ENCODE measurements at places on chromosomes 11 and 22.
A peak's percentile ranks its signal among the peaks of the same experiment; 100 is the strongest.

DNA sequence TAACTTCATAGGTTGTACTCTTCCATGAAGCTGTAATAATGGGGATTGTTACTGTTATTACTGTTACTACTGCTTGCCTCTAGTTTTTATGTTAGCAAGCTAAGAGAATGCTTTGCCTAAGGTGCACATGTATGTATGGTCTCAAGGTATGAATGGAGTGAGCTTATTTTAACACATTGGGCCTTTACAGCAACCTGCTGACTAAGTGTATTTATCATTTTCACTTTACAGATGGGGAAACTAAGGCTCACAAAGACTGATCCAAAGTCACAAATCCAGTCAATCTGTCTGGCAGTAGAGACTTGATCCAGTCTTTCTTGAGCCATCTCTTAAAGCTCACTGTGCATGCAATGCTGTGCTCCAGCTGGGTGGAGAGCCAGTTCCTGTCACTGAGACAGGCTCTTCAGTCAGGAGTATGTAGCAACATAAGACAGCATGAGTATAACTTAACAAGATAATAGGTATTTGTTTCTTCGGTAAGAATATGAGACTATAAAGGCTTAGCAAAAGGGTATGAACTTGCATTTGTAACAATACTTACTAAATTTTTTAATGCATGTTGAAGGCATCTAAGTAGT is 66.5 kb downstream of the PPP2R1B start:
- DNase-seq, result no peak

GRCh38 chr11:92557879-92558278 is 333.3 kb downstream of the FAT3 start:
- peak; percentile 76 for DNase-seq

GRCh38 chr22:37266581-37267134 is 15.7 kb upstream of the CYTH4 start:
- no peak for DNase-seq

DNA sequence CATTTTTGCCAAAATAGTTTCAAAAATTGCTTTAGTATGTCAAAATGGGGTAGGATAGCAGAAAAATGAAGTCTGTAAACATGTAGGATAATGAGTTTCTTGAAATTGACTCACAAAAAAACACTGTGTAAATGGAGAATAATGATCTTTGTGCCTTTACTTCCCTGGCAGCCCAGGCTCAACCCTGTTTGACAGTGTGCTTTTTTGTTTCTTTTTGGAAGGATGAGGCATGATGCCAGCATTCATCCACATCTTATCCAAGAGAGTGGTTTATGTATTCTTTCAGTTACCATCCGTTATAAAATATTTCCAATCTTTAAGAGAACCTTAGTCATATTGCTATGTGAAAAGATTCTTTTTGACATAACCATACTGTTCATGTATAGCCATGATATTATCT is 70.6 kb downstream of the ARHGAP42 start:
- DNase-seq, result no peak

- DNase-seq, result no peak
Observed at GRCh38 chr11:95302211-95302610, 71.2 kb upstream of the SESN3 start.

DNA sequence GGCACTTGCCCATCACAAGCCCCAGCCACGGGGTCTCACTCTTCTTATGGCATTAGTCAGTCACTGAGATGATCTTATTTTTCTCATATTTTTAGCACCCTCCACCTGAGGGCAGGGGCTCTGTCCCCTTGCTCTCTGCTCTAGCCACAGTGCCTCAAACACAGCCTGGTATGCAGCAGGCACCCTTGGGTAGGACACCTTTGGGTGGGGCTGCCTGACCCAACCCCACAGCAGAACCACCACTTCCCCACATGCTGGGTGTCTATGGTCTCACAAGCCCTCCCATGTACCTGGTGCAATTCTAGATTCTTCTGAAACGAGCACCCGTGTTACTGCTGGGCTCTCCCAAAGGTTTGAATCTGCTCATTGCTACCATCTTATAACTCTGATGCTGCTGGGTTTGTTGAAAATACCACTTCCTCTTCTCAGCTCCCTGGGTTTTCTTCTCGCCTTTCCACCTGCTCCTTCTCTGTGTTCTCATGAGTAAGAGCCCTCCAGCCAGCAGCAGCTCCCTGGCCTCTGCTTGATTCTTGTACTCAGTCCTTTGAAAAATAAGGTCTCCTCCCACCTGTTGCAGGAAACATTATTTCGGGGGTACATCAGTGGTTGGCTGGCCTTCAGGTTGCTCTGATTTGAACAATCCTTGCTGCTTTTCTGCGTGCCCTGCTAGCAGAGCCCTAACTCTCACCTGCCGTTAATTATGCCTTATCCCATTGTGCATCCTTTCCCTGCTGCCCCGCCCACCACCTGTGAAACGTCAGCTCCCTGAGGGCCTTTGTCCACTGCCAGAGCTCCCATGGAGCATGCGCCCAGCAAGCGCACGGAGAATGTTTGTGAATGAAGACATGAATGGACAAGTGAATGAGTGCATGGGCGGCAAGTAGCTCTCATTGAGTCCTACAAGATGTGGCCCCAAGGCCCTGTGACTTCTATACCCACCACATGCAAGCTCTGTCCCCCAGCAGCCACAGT is 1181.6 kb downstream of the TBC1D22A start:
- no peak for DNase-seq

DNA sequence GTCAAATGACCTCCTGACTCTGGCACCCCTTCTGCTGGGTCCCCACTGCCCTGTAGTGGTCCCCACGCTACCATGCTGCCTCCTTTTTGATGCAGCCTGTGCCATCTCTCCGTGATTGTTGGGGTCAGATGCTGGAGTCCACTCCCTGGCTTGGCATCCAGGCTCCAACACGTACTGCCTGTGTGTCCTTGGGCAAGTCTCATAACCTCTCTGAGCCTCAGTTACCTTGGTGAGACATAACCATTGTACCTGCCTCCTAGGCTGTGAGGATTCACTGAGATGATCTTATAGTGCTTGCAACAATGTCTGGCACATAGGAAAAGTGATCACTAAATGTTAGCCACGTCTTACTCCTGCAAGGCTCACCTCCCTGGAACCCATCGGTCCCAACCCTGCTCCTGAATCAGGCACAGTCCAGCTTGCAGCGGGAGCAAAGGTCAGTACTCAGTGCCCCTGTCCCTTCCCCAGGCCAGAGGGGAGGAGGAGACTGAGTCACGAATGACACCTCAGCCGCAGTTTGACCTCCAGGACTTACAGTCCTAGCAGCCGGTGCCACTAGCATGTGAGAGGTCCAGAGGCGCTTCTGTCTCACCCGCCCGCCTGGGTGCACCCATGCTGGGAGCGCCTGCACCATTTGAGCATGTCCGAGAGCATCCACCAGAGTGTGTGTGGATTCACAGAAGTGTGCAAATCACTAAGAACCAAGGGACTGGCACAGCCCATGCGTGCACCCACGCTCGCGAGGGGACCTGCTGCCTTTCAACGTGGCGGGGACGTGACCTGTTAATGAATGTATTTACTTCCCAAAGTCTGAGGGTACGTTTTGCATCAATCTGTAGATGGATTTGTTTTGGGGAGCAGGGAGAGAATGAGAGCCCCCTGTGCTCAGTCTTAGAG is 3.0 kb upstream of the APOA4 start:
- DNase-seq, result no peak

- DNase-seq, result no peak
Observed at GRCh38 chr22:37225481-37225880, 13.2 kb upstream of the SSTR3 start.

DNA sequence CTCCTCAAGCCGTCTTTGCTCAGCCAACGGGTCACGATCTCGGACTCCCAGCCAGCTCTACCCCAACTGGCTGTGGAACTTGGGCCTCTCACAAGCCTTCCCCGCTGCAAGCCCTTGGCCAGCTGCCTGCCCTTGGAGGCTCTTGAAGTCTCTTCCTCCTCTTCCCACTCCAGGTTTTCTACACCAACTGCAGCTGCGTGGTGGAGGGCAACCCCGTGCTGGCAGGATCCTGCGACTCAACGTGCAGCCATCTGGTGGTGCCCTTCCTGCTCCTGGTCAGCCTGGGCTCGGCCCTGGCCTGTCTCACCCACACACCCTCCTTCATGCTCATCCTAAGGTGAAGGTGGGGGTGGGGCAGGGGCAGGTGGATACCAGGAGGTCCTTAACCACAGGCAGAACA is 40.5 kb upstream of the TPBGL start:
- DNase-seq, result no peak

- no peak for DNase-seq
Observed at GRCh38 chr11:24400059-24400665, 96.7 kb upstream of the LUZP2 start.

DNA sequence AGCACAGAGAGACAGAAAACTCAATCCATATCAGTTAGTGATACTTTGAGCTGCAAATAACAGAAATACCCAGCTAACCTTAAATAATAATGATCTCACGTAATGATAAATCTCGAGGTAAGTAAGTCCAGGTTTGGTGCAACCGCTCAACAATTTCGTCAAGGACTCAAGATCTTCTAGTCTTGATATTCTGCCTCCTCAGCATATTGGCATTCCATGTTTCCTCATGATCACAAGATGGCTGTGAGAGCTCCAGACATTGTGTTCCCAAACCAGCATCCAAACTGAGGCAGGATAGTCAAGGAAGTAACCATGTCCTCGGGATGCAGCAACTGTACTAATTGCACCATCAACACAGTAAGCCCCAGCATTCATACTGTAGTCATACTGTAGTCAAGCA is 7.5 kb upstream of the LARGE1 start:
- no peak for DNase-seq

DNA sequence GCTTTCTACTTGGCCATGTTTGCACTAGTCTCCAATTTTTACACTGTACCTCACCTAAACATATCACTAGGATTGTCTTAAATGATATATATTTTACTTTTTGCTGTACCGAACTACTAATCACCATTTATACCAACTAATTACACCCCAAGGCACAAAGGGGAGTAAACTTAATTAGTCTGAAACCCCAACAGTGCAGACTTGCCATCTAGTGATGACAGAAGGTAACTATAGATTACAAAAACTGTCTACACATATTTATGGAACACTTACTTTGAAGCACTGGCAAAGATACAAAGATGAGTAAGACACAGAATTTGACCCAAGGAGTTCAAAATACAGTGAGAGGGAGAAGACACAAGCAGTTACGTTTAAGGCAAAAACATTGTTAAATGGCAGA is 139.7 kb downstream of the CNTN5 start:
- DNase-seq, result no peak

GRCh38 chr11:83815736-83816135 is 529.6 kb upstream of the CCDC90B start:
- no peak for DNase-seq

DNA sequence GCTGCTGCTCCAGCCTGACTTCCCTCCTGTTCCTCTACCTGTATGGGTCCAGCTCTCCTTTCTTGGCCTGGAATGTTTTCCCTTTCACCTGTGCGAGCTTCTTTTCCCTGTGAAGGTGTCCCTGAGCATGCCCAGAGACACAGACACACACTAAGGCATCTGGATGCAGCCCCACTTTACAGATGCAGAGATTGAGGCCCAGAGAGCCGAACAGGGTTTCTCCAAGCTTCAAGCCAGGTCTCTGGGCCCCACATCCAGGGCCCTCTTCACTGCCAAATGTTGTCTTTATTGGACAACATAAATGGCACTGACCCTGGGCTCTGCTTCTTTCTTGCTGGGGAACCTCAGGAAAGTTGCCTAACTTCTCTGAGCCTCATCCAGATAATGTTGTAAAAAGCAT is 561.6 kb downstream of the MIAT start:
- no peak for DNase-seq

GRCh38 chr11:34620820-34621792 is at the start of gene EHF:
Gene EHF, plus strand, starts transcription at chr11:34621093. Its CDS starts 21,538 bp downstream, at chr11:34642631.
- peak; percentile 96 for DNase-seq

GRCh38 chr11:33640730-33641371 is 59.8 kb downstream of the C11orf91 start:
- no peak for DNase-seq

- no peak for DNase-seq
Observed at GRCh38 chr11:98107736-98108135, 913.0 kb upstream of the CNTN5 start.

GRCh38 chr11:64851831-64852351 is 7.4 kb upstream of the CDC42BPG start:
- DNase-seq, result no peak

- no peak for DNase-seq
Observed at GRCh38 chr11:83116015-83116641, 40.8 kb upstream of the PCF11 start.

DNA sequence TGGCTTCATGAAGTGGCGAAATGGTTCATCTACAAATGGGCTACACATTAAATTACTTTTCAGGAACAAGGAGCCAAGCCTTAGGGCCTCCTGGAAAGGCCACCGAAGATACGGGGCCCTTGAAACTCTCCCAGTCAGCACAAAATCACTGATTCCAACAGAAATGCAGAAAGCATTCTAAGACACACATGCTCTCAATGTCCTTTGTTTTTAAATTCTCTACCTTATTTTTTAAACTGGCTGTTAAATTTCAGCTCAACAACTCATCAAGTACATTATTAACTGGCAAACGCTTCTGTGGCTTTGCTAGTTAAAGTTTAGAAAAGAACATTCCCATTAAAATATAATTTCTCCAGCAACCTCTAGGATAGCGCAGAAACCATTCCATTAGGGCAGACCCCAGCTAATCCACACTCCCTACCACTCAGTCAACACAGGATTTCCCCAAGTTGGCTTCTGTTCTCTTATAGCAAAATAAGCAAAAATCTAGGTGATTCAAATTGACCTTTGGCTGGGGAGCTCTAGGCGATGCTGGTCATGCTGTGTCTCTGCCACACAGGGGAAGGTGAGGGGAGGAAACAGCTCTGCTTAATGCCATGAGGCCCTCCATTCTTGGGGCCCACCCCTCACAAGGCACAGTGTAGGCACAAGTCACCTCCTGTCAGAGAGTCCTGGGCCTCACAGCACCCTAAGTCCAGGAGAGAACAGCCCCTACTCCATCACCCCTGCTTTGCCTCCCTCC is 47.1 kb downstream of the PLEKHA7 start:
- no peak for DNase-seq

GRCh38 chr11:36273110-36273509 is 16.1 kb downstream of the COMMD9 start:
- no peak for DNase-seq

DNA sequence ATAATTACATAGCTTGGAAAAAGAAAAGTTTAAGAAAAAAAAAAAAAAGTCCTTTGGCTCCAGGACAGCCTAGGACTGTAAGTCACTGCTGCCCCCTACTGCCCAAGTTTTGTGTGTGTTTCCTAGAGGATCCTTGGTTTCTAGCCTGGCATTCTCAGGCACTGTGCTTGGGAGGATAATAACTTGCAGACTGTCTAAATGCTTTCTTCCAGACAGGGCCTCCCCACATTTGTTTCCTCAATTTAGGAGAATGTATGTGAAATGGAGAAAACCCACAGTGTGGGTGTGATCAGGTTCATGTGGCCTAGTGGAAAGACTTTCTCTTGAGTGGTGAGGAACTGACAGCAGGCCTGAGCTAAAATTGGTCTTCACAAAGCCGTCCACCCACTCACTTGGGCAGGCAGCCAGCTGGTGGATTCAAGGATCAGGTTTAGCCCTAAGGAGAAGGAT is 191.0 kb downstream of the NAV2 start:
- peak; percentile 44 for DNase-seq
